ENCODE measurements at places on chromosomes 4 and X. TPM values are rescaled to one million over a fixed set of nuclear protein-coding genes. Genes with fewer than 3 reads are reported as not detected.

GRCh38 chr4:112172180-112172579, 26.9 kb downstream of the FAM241A start:
- no peaks in the 10 kb centered on the region for H3K36me3 ChIP-seq
- H3K4me1 ChIP-seq = peaks cover 10% of the 10 kb centered on the region
- no peak overlapping the region for H3K27ac ChIP-seq
- no peak for DNase-seq
- no peak overlapping the region for H3K4me3 ChIP-seq
- no peaks in the 10 kb centered on the region for H3K27me3 ChIP-seq

DNA sequence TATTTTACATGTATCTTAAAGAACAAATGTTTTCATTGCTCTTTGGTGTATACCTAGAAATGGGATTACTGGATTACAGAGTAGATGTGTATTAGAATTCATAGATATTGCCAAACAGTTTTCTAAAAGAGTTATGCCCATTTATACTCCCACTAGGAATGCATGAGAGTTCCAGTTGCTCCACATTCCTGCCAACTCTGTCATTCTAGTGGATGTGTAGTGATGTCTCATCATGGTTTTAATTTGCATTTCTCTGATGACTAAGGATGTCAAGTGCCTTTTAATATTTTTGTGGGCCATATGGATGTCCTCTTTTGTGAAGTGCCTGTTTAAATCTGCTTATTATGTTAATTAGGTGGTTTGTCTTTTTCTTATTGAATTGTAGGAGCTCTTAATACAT, 65.6 kb upstream of the BMP2K start:
- no peaks in the 10 kb centered on the region for H3K27me3 ChIP-seq
- H3K36me3 ChIP-seq = no peaks in the 10 kb centered on the region
- peak; percentile 35 for DNase-seq
- no peaks in the 10 kb centered on the region for H3K4me1 ChIP-seq
- H3K27ac ChIP-seq = no peak overlapping the region

DNA sequence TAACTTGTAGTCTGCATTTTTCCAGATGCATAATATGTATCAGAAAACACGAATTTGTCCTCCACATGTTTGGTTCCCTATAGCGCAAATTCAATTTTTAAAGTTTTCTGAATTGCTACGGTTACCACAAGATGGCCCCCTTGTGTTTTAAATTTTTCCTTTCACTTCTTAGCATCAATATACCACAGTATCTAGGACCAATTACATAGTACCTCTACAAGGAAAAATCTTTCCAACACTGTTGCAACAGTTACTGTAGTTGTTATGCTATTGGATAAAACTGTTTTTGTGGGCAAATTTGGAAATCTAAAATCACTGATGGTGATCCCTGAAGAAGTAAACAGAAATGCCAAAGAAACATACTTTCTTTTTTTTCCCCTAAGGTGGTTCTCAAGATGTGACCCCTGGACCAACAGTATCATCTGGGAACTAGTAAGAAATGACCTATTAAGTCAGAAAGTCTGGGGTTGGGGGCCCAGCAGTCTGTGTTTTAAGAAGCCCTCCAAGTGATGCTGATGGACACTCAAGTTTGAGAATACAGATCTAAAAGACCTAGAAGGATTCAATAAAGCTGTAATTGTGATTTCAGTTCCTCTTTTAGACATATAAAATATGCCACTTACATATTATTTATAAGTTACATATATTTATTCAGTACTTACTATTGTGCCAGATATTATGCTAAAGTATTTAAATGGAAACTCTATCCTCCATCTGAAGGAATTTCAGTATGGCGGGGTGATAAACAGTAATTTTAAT, 3.1 kb downstream of the ZGRF1 start:
- no peaks in the 10 kb centered on the region for H3K27me3 ChIP-seq
- peak; percentile 69 for DNase-seq
- H3K4me3 ChIP-seq = peak overlapping the region; percentile 9

- H3K27me3 ChIP-seq = no peaks in the 10 kb centered on the region
- H3K4me1 ChIP-seq = peaks cover 10% of the 10 kb centered on the region
- H3K27ac ChIP-seq = peak overlapping the region; percentile 69
- H3K4me3 ChIP-seq = peak overlapping the region; percentile 88
- peak; percentile 93 for DNase-seq
These were observed 533 bp downstream of the IL15 start for GRCh38 chr4:141636771-141637460.

- no peak overlapping the region for H3K4me3 ChIP-seq
- H3K27ac ChIP-seq = no peak overlapping the region
- no peak for DNase-seq
- no peaks in the 10 kb centered on the region for H3K27me3 ChIP-seq
- no peaks in the 10 kb centered on the region for H3K4me1 ChIP-seq
These were observed 91.3 kb downstream of the PPP1R2C start for GRCh38 chrX:42686706-42687105.

- H3K36me3 ChIP-seq = no peaks in the 10 kb centered on the region
- H3K27me3 ChIP-seq = no peaks in the 10 kb centered on the region
- H3K4me1 ChIP-seq = no peaks in the 10 kb centered on the region
- DNase-seq = no peak
- H3K27ac ChIP-seq = no peak overlapping the region
These were observed 22.8 kb downstream of the DTHD1 start for GRCh38 chr4:36304138-36304681.

DNA sequence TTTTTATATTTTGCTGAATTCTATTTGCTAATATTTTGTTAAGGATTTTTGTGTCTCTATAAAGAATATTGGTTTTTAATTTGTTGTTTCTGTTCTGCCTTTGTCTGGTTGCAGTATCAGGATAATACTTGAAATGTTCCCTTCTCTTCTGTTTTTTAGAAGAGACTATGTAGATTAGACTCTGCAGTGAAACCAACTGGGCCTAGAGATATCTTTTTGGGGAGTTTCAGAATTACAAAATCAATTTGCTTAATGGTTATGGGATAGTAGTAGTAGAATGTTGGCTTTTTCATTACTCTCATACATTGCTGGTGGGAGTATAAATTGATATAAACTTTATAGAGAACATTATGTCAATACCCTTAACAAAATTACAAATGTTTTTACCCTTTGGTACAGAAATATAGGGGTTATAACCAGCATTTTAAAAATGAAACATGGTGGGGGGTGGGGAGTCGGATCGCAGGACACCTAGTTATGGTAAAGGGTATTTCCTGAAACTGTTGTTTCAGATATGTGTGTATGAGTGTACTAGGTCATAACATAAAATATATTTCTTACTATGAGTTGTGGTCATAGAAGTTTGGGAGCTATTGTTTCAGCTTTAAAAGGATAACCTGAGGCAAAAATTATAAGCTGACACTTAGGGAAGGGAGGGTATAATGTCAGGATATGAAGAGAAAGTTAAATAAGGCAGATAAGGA, 29.0 kb downstream of the CLOCK start:
- H3K27me3 ChIP-seq = no peaks in the 10 kb centered on the region
- no peak overlapping the region for H3K27ac ChIP-seq
- peaks cover 5% of the 10 kb centered on the region for H3K4me1 ChIP-seq

- DNase-seq = no peak
- H3K27me3 ChIP-seq = no peaks in the 10 kb centered on the region
- H3K27ac ChIP-seq = no peak overlapping the region
- no peak overlapping the region for H3K4me3 ChIP-seq
These were observed 124.9 kb downstream of the STAG2 start for GRCh38 chrX:124086411-124086810.

GRCh38 chrX:123513585-123514278, 219.1 kb downstream of the THOC2 start:
- no peak overlapping the region for H3K4me3 ChIP-seq
- DNase-seq = no peak
- H3K27me3 ChIP-seq = no peaks in the 10 kb centered on the region
- no peak overlapping the region for H3K27ac ChIP-seq
- H3K4me1 ChIP-seq = no peaks in the 10 kb centered on the region
- no peaks in the 10 kb centered on the region for H3K36me3 ChIP-seq

GRCh38 chr4:3436798-3437581, 4.8 kb upstream of the HGFAC start:
- H3K27me3 ChIP-seq = no peaks in the 10 kb centered on the region
- no peak overlapping the region for H3K4me3 ChIP-seq
- H3K36me3 ChIP-seq = no peaks in the 10 kb centered on the region
- DNase-seq = peak; percentile 98

DNA sequence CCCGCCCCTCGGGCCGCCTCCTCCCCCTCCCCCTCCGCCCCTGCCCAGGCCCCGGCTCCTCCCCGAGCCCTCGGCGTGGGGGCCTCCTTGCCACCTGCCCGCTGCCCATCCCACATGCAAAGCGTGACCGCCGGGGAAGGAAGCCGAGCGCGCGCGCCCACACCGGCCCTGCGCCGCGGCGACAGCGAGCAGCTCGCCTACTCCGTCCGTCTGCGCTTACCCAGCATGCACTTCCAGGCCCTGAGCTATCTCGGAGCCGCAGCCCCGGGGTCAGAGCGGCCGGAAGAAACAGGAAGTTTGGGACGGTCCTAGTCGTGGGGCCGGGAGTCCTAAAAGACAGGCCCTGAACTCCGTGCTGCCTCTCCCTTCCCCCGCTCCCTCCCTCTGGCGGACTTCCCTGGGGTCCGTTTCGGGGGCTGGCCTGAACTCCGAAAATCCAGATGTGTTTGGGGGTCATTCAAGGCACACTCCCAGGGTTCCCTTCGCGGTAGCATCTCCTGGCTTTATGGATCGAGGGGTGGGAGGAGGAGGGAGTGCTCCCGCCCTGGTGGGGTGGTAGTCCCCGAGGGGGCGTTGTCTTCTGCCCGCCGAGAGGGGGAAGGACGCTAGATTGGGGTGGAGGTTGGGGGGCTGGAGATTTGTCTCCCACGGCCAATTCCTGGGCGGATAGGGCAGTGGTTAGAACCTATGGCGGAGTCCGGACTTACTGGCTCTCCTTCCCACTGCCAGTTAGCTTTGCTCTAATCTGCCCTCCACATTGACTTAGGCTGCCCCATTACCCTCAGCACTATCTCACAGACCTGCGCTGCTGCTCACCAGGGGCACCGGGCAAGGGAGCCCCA, 25.0 kb upstream of the BCORL1 start:
- no peaks in the 10 kb centered on the region for H3K36me3 ChIP-seq
- peak; percentile 91 for DNase-seq
- no peak overlapping the region for H3K27ac ChIP-seq
- peaks cover 3% of the 10 kb centered on the region for H3K4me1 ChIP-seq

GRCh38 chr4:122576261-122577188, 44.3 kb downstream of the IL21 start:
- no peaks in the 10 kb centered on the region for H3K36me3 ChIP-seq
- H3K4me3 ChIP-seq = no peak overlapping the region
- no peak overlapping the region for H3K27ac ChIP-seq
- peaks cover 6% of the 10 kb centered on the region for H3K4me1 ChIP-seq
- H3K27me3 ChIP-seq = no peaks in the 10 kb centered on the region

DNA sequence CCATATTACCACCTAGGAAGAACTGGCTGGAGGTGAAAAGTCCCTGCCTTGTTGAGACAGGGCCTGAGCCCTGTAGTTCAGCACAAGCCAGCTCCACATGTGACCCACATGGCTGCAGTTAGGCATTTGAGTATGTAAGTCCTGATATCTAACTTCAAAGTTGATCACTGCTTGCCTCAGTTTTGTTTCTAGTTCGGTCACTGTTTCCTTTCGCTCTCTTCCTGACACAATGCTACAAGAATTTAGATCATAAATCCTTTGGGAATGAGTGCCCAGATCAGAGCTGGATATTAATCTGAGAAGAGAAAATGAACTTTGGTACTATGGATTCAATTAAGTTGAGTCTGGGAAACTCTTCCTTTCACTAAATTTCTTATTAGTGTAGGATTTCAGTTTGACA, 48.4 kb downstream of the AKAP4 start:
- H3K4me3 ChIP-seq = no peak overlapping the region
- DNase-seq = peak; percentile 72
- H3K27me3 ChIP-seq = peaks cover 3% of the 10 kb centered on the region
- H3K36me3 ChIP-seq = no peaks in the 10 kb centered on the region
- H3K4me1 ChIP-seq = no peaks in the 10 kb centered on the region

GRCh38 chrX:39112143-39112542, 310.9 kb downstream of the MID1IP1 start:
- no peak for DNase-seq
- no peaks in the 10 kb centered on the region for H3K4me1 ChIP-seq
- H3K27ac ChIP-seq = no peak overlapping the region
- peaks cover 15% of the 10 kb centered on the region for H3K27me3 ChIP-seq

GRCh38 chr4:84936123-84936522, 30.4 kb downstream of the WDFY3 start:
- H3K36me3 ChIP-seq = peaks cover 5% of the 10 kb centered on the region
- H3K4me3 ChIP-seq = no peak overlapping the region
- H3K27me3 ChIP-seq = no peaks in the 10 kb centered on the region
- H3K4me1 ChIP-seq = peaks cover 18% of the 10 kb centered on the region
- no peak for DNase-seq

DNA sequence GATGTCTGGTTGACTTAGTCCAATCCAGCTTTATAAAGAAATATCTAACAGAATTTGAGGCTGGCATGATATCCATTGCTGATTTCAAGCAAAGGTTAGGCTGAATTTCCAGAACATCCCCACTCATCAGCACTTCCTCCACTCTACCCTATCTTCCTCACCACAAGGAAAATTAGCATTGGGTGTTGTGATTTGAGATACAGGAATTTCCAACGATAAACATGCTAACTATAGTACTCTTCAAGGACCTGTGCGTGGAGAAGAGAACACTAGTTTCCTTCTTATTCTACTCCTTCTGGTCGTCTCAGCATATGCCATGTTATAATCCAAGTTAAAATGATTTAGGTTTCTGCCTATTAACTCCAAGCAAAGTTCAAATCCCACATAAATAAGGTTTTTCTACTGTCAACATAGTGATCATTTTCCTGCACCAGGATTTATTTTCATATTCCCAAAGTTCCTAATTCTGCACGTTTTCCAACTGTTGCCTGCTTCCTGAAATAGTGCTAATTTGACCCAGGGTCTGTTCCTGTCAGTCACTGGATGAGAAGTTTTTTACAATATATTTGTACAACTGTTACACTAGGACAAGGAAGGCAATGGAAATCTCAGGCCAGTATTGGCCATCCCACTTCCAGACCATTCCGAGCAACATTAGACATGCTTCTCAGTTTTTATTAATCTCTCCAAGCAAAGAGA, 177.6 kb upstream of the EDNRA start:
- no peaks in the 10 kb centered on the region for H3K4me1 ChIP-seq
- no peak for DNase-seq
- H3K4me3 ChIP-seq = no peak overlapping the region
- H3K27ac ChIP-seq = no peak overlapping the region
- H3K36me3 ChIP-seq = no peaks in the 10 kb centered on the region

GRCh38 chr4:141121101-141121500, 12.2 kb downstream of the RNF150 start:
- no peak for DNase-seq
- no peaks in the 10 kb centered on the region for H3K27me3 ChIP-seq
- H3K4me3 ChIP-seq = no peak overlapping the region
- no peaks in the 10 kb centered on the region for H3K36me3 ChIP-seq
- H3K27ac ChIP-seq = no peak overlapping the region
- H3K4me1 ChIP-seq = no peaks in the 10 kb centered on the region

DNA sequence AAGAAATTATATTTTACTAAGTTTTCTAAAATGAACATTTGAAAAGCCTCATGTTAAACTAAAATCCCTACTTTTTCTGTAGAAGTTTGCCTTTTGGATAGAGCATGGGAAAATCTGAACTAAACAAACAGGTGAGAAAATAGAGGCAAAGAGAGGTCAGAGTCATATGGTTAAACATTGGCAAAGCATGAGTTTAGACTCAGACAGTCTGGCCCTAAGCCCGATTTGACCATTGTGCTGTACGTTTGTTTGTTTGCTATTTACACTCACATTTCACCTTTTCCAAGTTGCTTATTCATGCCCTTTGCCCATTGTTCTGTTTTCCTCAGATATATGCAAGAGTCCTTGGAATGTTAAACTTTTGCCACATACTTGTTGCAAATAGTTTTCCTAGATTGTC, 85.4 kb downstream of the TIGD2 start:
- DNase-seq = no peak
- no peak overlapping the region for H3K27ac ChIP-seq
- no peaks in the 10 kb centered on the region for H3K27me3 ChIP-seq

The MEPE gene
- not detected for total RNA-seq

The SSX1 gene
- not detected for total RNA-seq

The IL1RAPL1 gene
- 0.29 TPM for total RNA-seq

Data from osteoblast (primary cell).